ENCODE measurements at places on chromosomes 7 and 10. TPM values are rescaled to one million over a fixed set of nuclear protein-coding genes. Genes with fewer than 3 reads are reported as not detected.

NYAP1 gene
- 0.29 TPM for total RNA-seq

SKIDA1 gene
- total RNA-seq = not detected

MRC1 gene
- total RNA-seq = 6.9 TPM

CALML5 gene
- not detected for total RNA-seq

POLR3A gene
- total RNA-seq = 15.1 TPM

NOS3 gene
- total RNA-seq = 3.5 TPM

ADAMTS14 gene
- not detected for total RNA-seq

GIMAP1 gene
- 7.8 TPM for total RNA-seq

RNF133 gene
- not detected for total RNA-seq

TBL2 gene
- total RNA-seq = 14.4 TPM

SORBS1 gene
- total RNA-seq = 146 TPM

SPDYE11 gene
- total RNA-seq = not detected

PNLIPRP3 gene
- not detected for total RNA-seq

ACSM6 gene
- total RNA-seq = not detected

CPN1 gene
- not detected for total RNA-seq

POU6F2 gene
- total RNA-seq = not detected

C10orf95 gene
- not detected for total RNA-seq

OLAH gene
- total RNA-seq = 0.29 TPM

GRCh38 chr10:11215471-11215870 is 197.8 kb downstream of the CELF2 start:
- H3K4me3 ChIP-seq = no peak overlapping the region
- DNase-seq = no peak
- no peaks in the 10 kb centered on the region for H3K27me3 ChIP-seq

DNA sequence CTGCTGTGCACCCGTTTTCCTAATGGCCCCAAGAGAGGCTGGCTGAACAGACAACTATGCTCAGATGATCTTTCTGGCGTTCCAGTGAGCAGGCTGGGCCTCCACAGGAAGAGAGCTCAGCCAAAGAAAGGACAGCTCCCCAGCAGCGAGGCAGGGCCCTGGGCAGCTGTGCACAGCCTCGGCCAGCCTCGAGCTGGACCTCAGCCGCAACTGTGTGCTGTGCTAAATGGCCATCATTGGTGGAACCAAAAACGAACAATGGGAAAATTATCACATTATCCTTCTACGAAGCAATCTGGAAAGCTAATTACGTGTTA is 97.5 kb downstream of the CTBP2 start:
- H3K36me3 ChIP-seq = no peaks in the 10 kb centered on the region
- no peak overlapping the region for H3K4me3 ChIP-seq
- no peaks in the 10 kb centered on the region for H3K27me3 ChIP-seq

DNA sequence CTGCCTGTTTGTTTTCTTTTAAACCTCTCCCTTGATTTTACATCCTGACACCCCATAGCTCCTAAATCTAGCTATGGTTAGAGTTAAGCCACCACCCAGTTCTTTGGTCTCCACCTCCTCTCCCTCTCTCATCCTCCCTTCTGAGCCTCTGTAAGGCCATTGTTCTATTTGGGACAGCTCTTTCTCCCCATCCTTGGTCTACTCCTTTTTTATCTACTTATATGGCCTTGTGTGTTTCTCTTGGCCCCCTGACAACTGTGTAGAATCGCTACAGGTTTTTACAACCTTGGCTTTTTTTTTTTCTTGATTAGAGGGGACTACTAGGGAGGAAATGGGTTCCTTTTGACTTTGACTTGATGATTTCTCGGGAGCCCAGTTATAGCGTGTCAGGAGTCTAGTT is 3.4 kb upstream of the ITIH5 start:
- DNase-seq = no peak
- peaks cover 8% of the 10 kb centered on the region for H3K4me1 ChIP-seq
- H3K4me3 ChIP-seq = no peak overlapping the region
- peaks cover 35% of the 10 kb centered on the region for H3K27me3 ChIP-seq
- no peak overlapping the region for H3K27ac ChIP-seq
- H3K36me3 ChIP-seq = no peaks in the 10 kb centered on the region

GRCh38 chr10:132528064-132528691 is 9.4 kb upstream of the INPP5A start:
- no peak overlapping the region for H3K27ac ChIP-seq
- no peak overlapping the region for H3K4me3 ChIP-seq
- peaks cover 34% of the 10 kb centered on the region for H3K27me3 ChIP-seq
- H3K36me3 ChIP-seq = no peaks in the 10 kb centered on the region
- H3K4me1 ChIP-seq = peaks cover 13% of the 10 kb centered on the region

GRCh38 chr10:119308551-119309422 is 101.4 kb downstream of the GRK5 start:
- H3K27me3 ChIP-seq = no peaks in the 10 kb centered on the region
- no peaks in the 10 kb centered on the region for H3K4me1 ChIP-seq
- H3K36me3 ChIP-seq = no peaks in the 10 kb centered on the region
- H3K4me3 ChIP-seq = no peak overlapping the region

GRCh38 chr10:132809232-132810140 is 23.5 kb upstream of the NKX6-2 start:
- no peak overlapping the region for H3K27ac ChIP-seq
- H3K36me3 ChIP-seq = no peaks in the 10 kb centered on the region
- no peak for DNase-seq
- no peak overlapping the region for H3K4me3 ChIP-seq

GRCh38 chr10:62760401-62760800 is 44.1 kb upstream of the ADO start:
- peaks cover 27% of the 10 kb centered on the region for H3K4me1 ChIP-seq
- no peaks in the 10 kb centered on the region for H3K27me3 ChIP-seq
- no peaks in the 10 kb centered on the region for H3K36me3 ChIP-seq
- peak overlapping the region; percentile 31 for H3K27ac ChIP-seq
- no peak overlapping the region for H3K4me3 ChIP-seq

- DNase-seq = no peak
- peak within 1 kb of the TSS; percentile 48 for H3K4me3 ChIP-seq
- no peaks in the 10 kb centered on the region for H3K36me3 ChIP-seq
- H3K27ac ChIP-seq = no peak within 1 kb of the TSS
Observed at GRCh38 chr10:15719899-15720634, at the start of gene ITGA8. ITGA8 (minus strand) TSS chr10:15719922; CDS start chr10:15719771, 151 bp downstream.

GRCh38 chr10:35532141-35532540 is 73.0 kb upstream of the GJD4 start:
- no peaks in the 10 kb centered on the region for H3K27me3 ChIP-seq
- H3K4me3 ChIP-seq = no peak overlapping the region
- no peak for DNase-seq
- no peak overlapping the region for H3K27ac ChIP-seq
- no peaks in the 10 kb centered on the region for H3K4me1 ChIP-seq

DNA sequence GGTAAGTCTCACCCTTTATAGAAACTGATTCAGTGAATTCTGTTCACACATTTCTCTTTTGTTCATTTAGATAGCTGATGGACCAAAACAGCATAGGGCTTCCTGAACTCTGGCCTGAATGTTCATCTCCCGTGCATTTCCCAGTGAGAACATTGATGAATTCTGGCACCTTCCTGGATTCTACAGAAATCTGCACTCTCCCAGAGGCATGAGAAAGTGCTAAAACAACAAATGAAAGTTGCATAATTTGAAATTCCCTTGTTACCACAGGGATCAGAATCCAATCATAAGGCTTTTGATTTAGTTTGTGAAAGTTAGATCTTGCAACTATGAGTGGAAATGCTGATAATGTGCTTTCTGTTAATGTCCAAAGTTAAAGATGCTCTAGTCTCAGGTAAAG is 29.7 kb upstream of the SCIN start:
- no peak overlapping the region for H3K4me3 ChIP-seq
- no peaks in the 10 kb centered on the region for H3K4me1 ChIP-seq
- no peaks in the 10 kb centered on the region for H3K27me3 ChIP-seq
- no peaks in the 10 kb centered on the region for H3K36me3 ChIP-seq

GRCh38 chr7:89554209-89554608 is 600.1 kb upstream of the STEAP1 start:
- no peaks in the 10 kb centered on the region for H3K4me1 ChIP-seq
- no peak overlapping the region for H3K4me3 ChIP-seq
- DNase-seq = no peak
- no peak overlapping the region for H3K27ac ChIP-seq
- no peaks in the 10 kb centered on the region for H3K27me3 ChIP-seq

GRCh38 chr7:158369290-158369689 is 218.3 kb downstream of the PTPRN2 start:
- no peak for DNase-seq
- H3K4me1 ChIP-seq = no peaks in the 10 kb centered on the region
- no peaks in the 10 kb centered on the region for H3K27me3 ChIP-seq
- no peak overlapping the region for H3K27ac ChIP-seq
- no peaks in the 10 kb centered on the region for H3K36me3 ChIP-seq
- no peak overlapping the region for H3K4me3 ChIP-seq

GRCh38 chr7:91239772-91240171 is 24.5 kb upstream of the FZD1 start:
- no peak overlapping the region for H3K27ac ChIP-seq
- no peaks in the 10 kb centered on the region for H3K27me3 ChIP-seq
- no peaks in the 10 kb centered on the region for H3K36me3 ChIP-seq
- no peak overlapping the region for H3K4me3 ChIP-seq
- no peaks in the 10 kb centered on the region for H3K4me1 ChIP-seq

DNA sequence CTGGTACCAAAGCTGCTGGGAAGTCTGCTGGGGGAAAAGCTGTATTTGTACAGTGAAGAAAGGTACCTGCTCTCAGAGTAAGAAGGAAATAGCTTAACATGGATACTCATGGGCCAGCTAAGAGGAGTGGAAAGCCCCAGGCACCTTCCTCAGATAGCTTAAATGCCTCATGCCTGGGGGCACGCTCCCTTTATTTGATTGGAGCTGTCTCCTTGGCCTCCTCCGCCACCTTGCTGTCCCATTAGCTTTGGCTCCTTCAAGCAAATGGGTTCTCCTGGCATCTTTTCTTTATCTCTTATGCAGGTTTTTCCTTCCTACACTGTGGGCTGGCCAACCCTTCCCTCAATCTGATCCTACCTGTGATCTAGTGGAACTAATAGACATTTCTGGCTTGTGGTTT is 318.5 kb downstream of the SH2D4B start:
- H3K4me3 ChIP-seq = no peak overlapping the region
- H3K27ac ChIP-seq = no peak overlapping the region
- H3K36me3 ChIP-seq = no peaks in the 10 kb centered on the region
- H3K4me1 ChIP-seq = no peaks in the 10 kb centered on the region

DNA sequence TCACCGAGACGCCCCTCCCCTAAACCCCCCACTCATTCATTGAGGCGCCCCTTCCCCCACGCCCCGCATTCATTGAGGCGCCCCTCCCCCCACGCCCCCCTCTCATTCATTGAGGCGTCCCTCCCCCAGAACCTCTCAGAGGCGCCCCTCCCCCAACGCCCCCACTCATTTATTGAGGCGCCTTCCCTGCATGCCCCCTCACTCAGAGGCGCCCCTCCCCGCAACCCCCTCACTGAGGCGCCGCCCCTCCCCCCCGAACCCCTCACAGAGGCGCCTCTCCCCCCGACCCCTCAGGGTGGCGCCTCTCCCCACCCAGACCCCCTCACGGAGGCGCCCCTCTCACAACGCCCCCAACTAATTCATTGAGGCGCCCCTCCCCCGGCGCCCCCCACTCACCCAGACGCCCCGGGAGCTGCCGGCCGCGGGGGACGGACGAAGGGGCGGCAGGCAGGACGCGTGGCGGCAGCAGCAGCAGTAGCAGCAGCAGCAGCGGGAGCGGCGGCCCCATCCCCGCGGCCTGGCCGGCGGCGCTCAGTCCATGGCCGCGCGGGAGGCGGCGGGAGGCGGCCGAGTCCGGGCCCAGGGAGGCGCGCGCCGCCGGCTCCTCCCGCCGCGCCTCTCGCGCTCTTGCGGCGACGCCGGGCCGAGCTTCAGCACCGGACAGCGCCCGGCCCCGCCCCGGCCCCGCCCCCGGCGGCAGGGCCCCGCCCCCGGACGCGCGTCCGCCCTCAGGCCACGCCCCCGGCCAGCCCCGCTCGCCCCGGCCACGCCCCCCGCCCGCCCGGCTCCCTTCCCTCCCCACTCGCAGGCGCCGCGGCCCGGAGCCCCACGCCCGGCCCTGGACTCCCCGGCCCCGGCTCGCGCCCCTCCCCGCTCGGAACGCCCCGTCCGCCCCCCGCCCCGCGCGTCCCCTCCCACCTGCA is at the start of gene PTPRN2:
PTPRN2 (minus strand) TSS at position 662 of the 923 bp plus-strand sequence.
- no peak within 1 kb of the TSS for H3K27ac ChIP-seq
- no peaks in the 10 kb centered on the region for H3K36me3 ChIP-seq
- H3K4me1 ChIP-seq = peaks cover 6% of the 10 kb centered on the region
- peaks cover 49% of the 10 kb centered on the region for H3K27me3 ChIP-seq

GRCh38 chr10:129768437-129769355 is 195.4 kb downstream of the EBF3 start:
- H3K4me3 ChIP-seq = no peak overlapping the region
- no peaks in the 10 kb centered on the region for H3K4me1 ChIP-seq
- H3K36me3 ChIP-seq = no peaks in the 10 kb centered on the region
- no peaks in the 10 kb centered on the region for H3K27me3 ChIP-seq

DNA sequence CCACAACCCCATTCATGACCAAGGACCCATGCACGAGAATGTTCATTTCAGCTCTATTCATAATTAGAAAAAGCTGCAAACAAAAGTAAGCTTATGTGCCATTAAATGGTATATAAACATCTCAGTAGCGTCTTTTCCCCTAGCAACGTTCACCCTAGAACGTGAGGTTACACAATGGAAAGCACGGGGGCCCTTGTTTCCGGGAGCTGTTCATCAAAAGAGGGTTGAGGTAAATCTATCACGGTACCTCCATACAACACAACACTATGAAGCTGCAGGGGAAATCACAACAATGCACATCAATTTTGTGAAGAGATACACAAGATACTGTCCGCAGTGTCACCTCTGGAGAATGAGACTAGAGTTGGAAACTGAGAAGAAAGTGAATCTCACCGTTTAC is 80.9 kb upstream of the DDC start:
- H3K36me3 ChIP-seq = no peaks in the 10 kb centered on the region
- H3K4me1 ChIP-seq = peaks cover 19% of the 10 kb centered on the region
- H3K27me3 ChIP-seq = no peaks in the 10 kb centered on the region
- H3K4me3 ChIP-seq = no peak overlapping the region
- no peak for DNase-seq

DNA sequence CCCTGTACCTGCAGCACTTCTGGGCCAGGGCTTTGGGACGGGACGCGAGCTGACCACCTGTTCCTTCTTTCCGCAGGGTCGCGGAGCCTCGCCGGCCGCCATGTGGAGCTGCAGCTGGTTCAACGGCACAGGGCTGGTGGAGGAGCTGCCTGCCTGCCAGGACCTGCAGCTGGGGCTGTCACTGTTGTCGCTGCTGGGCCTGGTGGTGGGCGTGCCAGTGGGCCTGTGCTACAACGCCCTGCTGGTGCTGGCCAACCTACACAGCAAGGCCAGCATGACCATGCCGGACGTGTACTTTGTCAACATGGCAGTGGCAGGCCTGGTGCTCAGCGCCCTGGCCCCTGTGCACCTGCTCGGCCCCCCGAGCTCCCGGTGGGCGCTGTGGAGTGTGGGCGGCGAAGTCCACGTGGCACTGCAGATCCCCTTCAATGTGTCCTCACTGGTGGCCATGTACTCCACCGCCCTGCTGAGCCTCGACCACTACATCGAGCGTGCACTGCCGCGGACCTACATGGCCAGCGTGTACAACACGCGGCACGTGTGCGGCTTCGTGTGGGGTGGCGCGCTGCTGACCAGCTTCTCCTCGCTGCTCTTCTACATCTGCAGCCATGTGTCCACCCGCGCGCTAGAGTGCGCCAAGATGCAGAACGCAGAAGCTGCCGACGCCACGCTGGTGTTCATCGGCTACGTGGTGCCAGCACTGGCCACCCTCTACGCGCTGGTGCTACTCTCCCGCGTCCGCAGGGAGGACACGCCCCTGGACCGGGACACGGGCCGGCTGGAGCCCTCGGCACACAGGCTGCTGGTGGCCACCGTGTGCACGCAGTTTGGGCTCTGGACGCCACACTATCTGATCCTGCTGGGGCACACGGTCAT is 13.3 kb downstream of the GPR146 start:
- no peak overlapping the region for H3K4me3 ChIP-seq
- H3K4me1 ChIP-seq = peaks cover 11% of the 10 kb centered on the region
- no peak for DNase-seq
- no peak overlapping the region for H3K27ac ChIP-seq
- no peaks in the 10 kb centered on the region for H3K27me3 ChIP-seq
